ENCODE measurements at places on chromosomes 5 and 9.

DNA sequence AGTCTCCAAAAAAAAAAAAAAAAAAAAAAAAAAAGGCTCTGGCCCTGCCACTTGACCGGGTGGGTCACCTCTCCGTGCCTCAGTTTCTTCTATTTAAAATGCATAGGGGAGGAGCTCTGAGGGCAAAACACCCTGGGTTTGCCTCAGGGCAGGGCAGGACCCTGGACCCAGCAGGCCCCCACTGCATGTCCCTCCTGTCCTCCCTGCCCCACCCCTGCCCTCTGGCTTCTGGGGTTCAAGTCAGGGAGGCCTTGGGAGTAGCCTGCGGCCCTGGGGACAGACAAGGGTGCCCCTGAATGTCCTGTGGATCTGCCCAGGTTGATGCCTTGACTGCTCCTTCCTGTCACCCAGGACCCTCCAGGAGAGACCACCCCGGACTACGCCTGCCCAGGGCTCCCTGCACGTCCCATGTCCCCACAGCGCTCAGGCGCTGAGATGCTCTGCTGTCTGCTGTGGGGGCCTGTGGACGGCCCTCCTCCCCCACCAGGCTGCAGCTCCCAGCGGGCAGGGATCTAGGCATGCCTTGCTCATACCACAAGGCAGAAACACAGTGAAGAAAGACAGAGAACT lies 35.4 kb downstream of the ADAMTS2 start:
- no peak for DNase-seq

DNA sequence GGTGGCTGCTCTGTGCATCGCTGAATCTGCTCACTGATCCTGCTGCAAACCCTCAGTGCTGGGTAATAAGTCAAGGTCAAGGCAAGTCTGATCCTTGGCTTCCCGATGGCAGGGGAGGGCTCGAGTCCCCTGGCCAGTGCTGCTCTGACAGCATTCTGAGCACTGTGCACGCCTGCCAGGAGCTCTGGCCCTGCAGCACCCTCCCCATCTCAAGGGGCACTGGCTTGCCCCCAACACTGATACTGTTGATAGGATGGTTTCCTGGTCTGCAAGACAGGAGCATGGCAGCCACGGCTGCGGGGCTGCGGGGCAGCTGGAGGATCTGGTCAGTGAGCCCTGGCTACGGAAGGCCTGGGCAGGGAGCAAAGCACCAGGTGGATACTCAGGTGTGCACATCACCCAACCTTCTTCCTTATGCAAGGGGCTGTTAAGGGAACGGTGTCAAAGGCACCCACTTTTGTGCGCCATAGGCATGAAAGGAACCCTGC lies 71.8 kb downstream of the SECISBP2 start:
- DNase-seq = no peak

DNA sequence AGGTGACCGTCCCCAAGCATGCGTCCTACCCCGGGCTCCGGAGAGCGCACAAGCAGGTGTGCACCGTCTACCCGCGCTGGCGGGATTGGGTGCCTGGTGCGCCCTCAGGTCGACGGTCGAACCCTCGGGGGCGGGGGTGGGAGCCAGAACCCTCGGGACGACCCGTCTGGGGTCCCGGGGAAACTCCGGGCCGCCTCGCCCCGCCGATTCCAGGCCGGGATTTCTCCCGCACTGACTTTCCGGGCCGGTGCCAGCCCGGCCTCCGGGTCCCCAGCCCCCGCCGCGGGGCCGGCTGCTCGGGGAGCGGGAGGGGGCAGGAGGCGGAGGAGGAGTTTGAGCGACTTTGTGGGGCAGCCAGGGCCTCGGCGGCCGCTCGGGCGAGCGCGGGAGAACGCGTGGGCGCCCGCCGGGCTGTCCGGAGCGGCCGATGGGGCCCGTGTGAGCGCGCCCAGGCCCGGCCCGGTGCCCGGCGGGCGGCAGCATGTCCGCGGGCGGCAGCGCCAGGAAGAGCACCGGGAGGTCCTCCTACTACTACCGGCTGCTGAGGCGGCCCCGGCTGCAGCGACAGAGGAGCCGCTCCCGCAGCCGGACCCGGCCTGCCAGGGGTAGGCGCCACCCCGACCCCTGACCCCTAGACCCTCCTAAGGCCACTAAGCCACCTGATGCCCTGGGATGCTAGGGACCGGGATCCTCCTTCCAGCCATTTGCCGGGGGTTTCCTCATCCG lies at the start of gene DAB2IP:
Gene DAB2IP, plus strand, starts transcription at position 340 of the 726 bp plus-strand sequence. Its CDS starts 142 bp downstream, at position 482.
- DNase-seq = peak; percentile 19

GRCh38 chr5:179678223-179679013 lies 2.4 kb downstream of the CBY3 start:
- DNase-seq = peak; percentile 99

GRCh38 chr5:172455511-172456061 lies 1.3 kb upstream of the SH3PXD2B start:
- DNase-seq = no peak

DNA sequence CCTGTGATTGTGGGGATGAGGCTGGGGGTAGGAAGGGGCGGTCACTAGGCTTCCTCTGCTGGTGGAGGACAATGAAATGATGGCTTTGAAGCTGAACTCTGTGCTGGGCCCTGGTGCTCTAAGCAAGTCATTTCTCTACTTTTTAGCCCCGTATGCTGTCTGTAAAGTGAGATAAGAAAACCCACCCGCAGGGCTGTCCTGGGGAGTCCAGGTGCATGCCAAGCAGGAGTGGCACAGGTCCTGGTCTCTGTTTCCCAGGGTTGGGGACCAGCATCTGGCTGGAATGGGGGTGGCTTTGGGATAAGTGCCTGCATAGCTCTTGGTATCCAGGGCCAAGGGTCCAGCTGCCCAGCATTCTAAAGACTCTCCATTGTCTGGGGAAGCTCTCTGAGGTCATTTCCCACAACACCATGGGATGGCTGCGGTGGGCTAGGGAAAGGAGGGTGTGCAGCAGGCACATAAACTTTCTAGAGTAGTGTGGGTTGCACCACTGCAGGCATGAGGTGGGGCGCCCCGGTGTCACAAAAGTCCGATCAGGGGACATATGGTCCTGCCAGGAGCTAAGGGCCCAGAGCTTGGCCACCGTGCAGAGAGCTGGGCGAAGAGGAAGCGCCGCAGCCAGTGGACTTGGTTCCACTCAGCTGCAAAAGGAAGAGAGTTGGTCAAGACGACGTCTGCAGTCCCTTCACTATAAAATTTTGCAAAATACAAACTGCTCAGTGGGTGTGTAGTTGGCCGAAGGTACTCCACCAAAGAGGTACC lies 25.6 kb upstream of the GTF3C5 start:
- DNase-seq = no peak

- DNase-seq = no peak
These were observed 304.0 kb downstream of the PJA2 start for GRCh38 chr5:109105631-109106267.

DNA sequence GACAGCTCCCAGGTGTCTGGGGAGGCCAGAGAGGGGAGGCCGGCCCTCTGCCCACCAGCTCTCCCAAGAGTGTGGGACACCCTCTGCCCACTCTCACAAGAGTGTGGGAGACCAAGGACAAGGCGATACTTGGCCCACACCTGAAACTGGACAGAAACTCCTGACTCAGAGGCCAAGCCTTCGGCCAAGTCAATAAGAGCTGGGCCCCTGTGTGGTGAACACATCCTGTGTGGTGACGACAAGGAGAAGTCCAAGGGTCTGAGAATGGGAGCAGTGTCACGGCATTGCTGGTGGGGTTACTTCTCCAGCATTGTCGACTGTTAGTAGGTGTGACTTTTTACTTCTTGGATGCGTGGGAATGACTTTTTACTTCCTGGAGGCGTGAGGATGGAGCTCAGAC lies 14.6 kb upstream of the F2RL1 start:
- DNase-seq = no peak

DNA sequence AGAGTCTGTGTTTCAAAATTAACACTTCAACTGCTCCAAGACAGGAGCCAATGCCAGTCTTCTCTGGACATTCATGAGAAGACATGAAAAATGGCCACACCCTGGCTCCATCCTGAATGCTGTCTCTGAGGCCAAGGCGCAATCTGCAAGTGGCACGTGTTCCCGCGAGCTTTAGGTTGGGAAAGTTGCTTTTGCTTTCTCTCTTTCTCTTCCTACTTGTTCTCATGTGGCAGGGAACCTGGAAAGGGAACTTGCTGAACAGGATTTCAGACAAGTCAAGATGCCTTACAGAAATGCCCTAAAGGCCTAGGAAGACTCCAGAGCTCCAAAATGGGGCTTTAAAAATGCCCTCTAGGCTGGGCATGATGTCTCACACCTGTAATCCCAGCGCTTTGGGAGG lies 91.9 kb upstream of the OTULINL start:
- peak; percentile 74 for DNase-seq

GRCh38 chr5:61286446-61287132 lies 45.5 kb upstream of the ZSWIM6 start:
- DNase-seq = peak; percentile 44

- no peak for DNase-seq
These were observed 32.4 kb downstream of the HOMER1 start for GRCh38 chr5:79481574-79481973.
